Natural killer cell (primary cell): ENCODE measurements at places on chromosomes 2 and 18. TPM values are rescaled to one million over a fixed set of nuclear protein-coding genes. Genes with fewer than 3 reads are reported as not detected.
A peak's percentile ranks its signal among the peaks of the same experiment; 100 is the strongest.

GALNT14 gene
- not detected for total RNA-seq

CPS1 gene
- total RNA-seq: not detected

ILKAP gene
- total RNA-seq: 200 TPM

ACADL gene
- total RNA-seq: not detected

DIPK1C gene
- total RNA-seq: not detected

AGXT gene
- not detected for total RNA-seq

KIF5C gene
- total RNA-seq: 0.42 TPM

DES gene
- not detected for total RNA-seq

ALPG gene
- not detected for total RNA-seq

CCL20 gene
- not detected for total RNA-seq

ASB18 gene
- total RNA-seq: not detected

GPR75 gene
- total RNA-seq: 4.1 TPM

SNED1 gene
- 4.9 TPM for total RNA-seq

LHCGR gene
- total RNA-seq: not detected

KIF3C gene
- 6.8 TPM for total RNA-seq

RAPGEF4 gene
- not detected for total RNA-seq

LYG1 gene
- total RNA-seq: 2.6 TPM

CHRNA1 gene
- 0.23 TPM for total RNA-seq

LRRTM1 gene
- total RNA-seq: not detected

DLX2 gene
- 0.84 TPM for total RNA-seq

AMER3 gene
- not detected for total RNA-seq

ANKRD23 gene
- total RNA-seq: 8.3 TPM

DNA sequence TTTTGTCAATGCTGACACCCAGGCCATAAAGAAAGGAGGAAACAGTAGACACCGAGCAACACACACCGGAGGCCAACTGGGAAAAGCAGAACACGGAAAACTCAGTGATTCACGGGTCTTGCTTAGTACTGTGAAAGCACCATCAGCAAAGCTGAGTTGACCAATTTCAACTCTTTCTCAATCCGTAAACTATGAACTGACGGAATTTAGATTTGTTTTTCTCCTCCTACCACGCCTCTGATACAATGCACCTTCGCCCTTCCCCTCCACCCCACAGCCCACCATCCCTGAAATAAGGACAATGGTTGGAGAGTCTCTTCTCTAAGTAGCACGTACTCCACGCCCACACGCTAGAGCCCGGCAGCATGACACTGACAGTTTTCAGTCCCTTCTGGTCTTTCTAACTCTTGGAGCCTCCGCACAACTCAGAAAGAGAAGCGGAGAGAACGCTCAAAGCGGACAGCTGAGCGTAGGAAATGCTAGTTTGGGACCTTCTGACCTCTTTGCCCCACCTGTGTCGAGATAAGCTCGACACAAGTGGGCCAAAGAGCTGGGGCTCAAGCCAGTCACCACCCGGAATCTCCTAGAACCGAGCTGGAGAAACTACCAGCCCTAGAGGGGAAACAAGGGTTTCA is 669 bp downstream of the LNPK start:
- peak overlapping the region; percentile 64 for H3K4me3 ChIP-seq
- H3K27ac ChIP-seq: peak overlapping the region; percentile 37
- no peaks in the 10 kb centered on the region for H3K27me3 ChIP-seq
- peak; percentile 58 for DNase-seq
- no peaks in the 10 kb centered on the region for H3K36me3 ChIP-seq
- peaks cover 12% of the 10 kb centered on the region for H3K4me1 ChIP-seq

- no peak overlapping the region for H3K4me3 ChIP-seq
- DNase-seq: no peak
- no peak overlapping the region for H3K27ac ChIP-seq
- peaks cover 15% of the 10 kb centered on the region for H3K36me3 ChIP-seq
Measured at GRCh38 chr2:126686841-126687485, 31.0 kb downstream of the GYPC start.

- no peak overlapping the region for H3K27ac ChIP-seq
- no peak overlapping the region for H3K4me3 ChIP-seq
- no peaks in the 10 kb centered on the region for H3K4me1 ChIP-seq
- no peak for DNase-seq
Measured at GRCh38 chr2:200226451-200227426, 79.8 kb upstream of the SPATS2L start.

- H3K36me3 ChIP-seq: no peaks in the 10 kb centered on the region
- H3K4me1 ChIP-seq: no peaks in the 10 kb centered on the region
- H3K4me3 ChIP-seq: no peak overlapping the region
- H3K27ac ChIP-seq: no peak overlapping the region
- H3K27me3 ChIP-seq: no peaks in the 10 kb centered on the region
- no peak for DNase-seq
Measured at GRCh38 chr18:76227759-76228158, 267.3 kb downstream of the ZNF516 start.

DNA sequence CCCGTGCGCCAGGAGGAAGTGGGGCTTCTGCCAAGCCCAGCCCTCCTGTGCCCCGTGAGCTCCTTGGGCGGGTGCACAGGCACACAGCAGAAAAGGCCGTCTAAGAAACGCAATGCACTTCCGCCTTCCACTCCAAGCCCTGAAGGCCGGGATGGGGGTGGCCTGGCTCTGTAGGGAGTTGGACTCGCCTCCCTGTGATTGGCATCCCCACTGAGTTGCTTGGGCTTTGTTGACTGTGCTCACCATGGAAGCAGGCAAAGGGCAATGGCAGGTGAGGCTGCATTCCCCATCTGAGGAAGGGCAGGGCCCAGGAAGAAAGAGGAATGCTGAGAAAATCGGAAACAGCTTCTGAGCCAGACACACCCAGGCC is 66.8 kb downstream of the CRACDL start:
- no peaks in the 10 kb centered on the region for H3K4me1 ChIP-seq
- H3K27ac ChIP-seq: no peak overlapping the region
- DNase-seq: no peak
- no peaks in the 10 kb centered on the region for H3K27me3 ChIP-seq
- H3K36me3 ChIP-seq: no peaks in the 10 kb centered on the region
- H3K4me3 ChIP-seq: no peak overlapping the region

DNA sequence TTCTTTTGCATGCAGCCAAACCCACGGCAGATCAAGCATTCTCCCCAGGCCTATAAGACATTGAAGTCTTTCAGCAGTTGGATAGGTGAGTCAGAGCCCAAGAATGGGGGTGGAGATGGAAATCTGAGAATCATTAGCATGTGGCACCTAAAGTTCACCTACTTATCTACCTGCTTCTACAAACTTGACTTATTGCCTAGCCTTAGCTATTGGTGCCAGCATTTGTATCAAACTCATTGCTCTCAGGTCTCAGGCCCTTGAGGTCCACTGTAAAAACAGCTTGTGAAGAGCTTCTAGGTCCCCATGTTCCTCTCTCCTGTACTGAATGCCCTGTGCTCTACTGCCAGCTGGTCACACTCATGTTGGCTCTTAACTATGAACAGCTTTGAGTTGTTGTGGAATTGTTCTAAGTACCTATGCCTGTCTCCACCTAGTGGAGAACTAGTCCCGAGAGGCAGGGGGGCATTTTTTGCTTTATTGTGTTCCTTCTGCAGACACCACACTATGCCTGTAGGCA is 278.4 kb upstream of the SPRED2 start:
- no peaks in the 10 kb centered on the region for H3K4me1 ChIP-seq
- H3K36me3 ChIP-seq: no peaks in the 10 kb centered on the region
- no peak for DNase-seq
- H3K4me3 ChIP-seq: no peak overlapping the region
- H3K27ac ChIP-seq: no peak overlapping the region

DNA sequence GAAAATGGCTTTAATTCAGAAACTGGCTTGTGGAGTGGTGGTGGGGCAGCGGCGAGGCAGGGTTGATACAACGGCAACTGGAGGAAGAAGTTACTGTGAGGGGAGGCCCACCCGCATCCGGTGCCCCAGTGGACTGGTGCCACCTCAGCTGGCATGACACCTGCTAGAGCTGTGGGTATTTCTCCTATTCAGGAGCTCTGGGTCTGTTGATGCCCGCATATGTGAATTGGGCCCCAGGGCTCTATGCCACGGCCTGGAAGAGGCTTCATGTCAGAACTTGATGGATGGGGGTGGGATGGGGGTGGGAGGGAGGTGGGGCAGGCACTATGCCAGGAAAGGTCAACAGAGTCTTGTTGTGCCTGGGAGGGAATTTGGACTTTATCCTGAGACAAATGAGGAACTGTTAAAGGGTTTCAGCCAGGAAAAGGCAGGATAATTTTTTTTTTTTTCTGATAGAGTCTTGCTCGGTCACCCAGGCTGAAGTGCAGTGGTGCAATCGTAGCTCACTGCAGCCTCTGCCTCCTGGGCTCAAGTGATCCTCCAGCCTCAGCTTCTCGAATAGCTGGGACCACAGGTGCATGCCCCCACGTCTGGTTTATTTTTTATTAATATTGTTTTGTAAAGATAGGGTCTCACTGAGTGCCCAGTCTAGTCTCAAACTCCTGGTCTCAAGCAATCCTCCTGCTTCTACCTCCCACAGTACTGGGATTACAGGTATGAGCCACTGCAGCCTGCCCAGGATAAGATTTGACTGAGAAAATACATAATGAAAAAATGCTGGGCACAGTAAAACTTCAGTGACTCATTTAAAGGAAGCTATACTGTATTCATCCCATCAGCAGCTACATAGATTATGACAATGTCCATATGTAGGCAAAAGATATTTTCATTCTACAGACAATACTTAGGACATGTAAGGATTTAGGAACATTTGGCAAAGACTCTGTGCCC is 52.6 kb downstream of the SH2D6 start:
- peak; percentile 13 for DNase-seq
- no peaks in the 10 kb centered on the region for H3K27me3 ChIP-seq
- no peaks in the 10 kb centered on the region for H3K36me3 ChIP-seq
- H3K4me1 ChIP-seq: peaks cover 11% of the 10 kb centered on the region
- H3K27ac ChIP-seq: no peak overlapping the region

DNA sequence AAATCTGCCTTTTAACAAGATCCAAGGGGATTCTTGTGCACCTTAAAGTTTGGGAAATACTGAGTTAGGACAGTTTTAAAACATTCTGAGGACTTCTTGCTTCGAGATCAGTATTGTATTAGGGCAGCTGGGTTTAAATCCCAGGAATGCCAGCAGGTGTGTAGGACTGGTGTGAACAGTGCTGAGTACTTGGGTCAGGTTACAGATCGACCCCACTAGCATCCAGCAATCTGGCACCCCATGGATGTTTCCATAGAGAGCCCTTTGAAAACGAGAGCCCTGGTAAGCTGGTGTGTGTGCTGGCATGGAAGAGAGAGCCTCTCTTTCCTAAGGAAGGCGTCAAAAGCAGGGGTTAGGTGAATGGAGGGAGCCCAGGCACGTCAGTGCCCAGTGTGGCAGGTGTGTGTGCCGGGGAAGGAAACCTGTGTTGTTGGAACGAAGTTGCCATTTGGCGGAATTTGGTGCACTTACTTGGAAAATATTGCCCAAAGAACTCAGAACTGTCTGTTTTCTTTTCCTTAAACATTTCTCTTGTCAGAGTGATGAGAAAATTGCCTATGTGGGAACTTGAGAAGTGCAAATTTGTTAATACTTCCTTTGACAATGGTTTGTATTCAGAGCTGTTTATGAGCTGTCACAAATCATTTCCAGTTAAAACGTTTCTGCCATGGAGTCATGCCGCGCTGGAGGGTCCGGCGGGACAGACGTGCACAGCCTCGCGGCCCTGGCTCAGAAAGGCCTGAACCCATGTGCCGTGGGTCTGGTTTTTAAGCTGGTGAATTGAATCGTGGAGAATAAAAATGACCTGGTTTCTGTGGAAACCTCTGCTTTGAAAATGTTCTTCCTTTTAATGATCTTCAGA is 38.1 kb downstream of the LDLRAD4 start:
- H3K27ac ChIP-seq: no peak overlapping the region
- no peaks in the 10 kb centered on the region for H3K36me3 ChIP-seq
- no peak for DNase-seq
- peaks cover 5% of the 10 kb centered on the region for H3K4me1 ChIP-seq
- no peak overlapping the region for H3K4me3 ChIP-seq

DNA sequence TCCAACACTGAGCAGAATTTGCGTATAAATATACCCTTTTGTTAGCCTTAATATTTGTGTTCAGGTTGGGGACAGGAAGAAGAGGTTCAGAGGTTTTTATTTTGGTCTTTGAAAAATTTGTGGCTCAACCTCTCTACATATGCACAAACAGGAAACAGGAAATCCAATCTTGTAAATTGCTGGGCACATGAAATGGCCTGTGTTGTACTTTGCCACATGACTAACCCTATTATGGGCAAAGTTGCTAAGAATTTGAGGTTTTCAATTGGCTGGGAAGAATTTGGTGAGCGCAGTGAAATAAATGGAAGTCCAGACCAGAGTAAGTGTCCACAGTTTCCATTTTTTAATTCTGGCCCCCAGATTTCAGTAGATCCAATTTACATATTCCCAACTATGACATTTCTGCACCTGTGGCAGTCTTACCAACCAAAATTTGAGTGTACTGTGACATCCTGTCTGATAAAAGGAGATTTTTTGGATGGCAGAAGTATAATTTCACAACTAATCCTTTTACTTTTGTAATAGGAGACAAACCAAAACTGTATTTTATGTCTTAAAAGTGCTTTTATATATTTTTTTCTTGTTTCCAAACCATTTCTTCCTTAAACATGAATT is 63.6 kb downstream of the COX7A2L start:
- DNase-seq: peak; percentile 72
- no peak overlapping the region for H3K4me3 ChIP-seq
- peak overlapping the region; percentile 60 for H3K27ac ChIP-seq
- peaks cover 9% of the 10 kb centered on the region for H3K4me1 ChIP-seq
- peaks cover 40% of the 10 kb centered on the region for H3K36me3 ChIP-seq

GRCh38 chr18:58493516-58494253 is 135.2 kb downstream of the ALPK2 start:
- H3K4me1 ChIP-seq: no peaks in the 10 kb centered on the region
- H3K27me3 ChIP-seq: no peaks in the 10 kb centered on the region

GRCh38 chr2:217049956-217050355 is 190.1 kb upstream of the TNP1 start:
- no peaks in the 10 kb centered on the region for H3K27me3 ChIP-seq
- H3K4me1 ChIP-seq: no peaks in the 10 kb centered on the region
- DNase-seq: no peak
- H3K36me3 ChIP-seq: no peaks in the 10 kb centered on the region
- no peak overlapping the region for H3K4me3 ChIP-seq

GRCh38 chr2:86372641-86373502 is 35.4 kb upstream of the REEP1 start:
- H3K4me3 ChIP-seq: no peak overlapping the region
- peak; percentile 24 for DNase-seq
- peaks cover 7% of the 10 kb centered on the region for H3K4me1 ChIP-seq

DNA sequence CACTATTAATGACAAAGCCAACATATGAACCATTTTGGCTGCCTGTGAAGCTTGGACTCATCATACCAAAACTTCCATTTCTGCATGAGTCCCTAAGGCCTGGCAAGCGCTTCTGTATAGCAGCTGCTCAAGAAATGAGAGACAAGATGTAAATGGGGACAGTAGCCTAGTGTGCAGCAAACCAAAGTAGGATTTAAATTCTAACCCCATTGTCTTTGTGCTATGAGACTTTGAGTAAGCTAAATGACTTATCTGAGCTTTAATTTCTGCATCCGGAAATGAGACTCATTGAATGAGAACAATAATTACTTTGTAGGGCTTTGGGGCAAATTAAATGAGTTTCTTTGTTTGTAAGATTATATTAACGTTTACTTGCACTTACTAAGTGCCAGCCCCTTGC is 536.4 kb upstream of the CDH7 start:
- no peaks in the 10 kb centered on the region for H3K36me3 ChIP-seq
- no peak overlapping the region for H3K4me3 ChIP-seq
- DNase-seq: no peak
- no peaks in the 10 kb centered on the region for H3K4me1 ChIP-seq
